ENCODE measurements at places on chromosomes 6 and 20.

DNA sequence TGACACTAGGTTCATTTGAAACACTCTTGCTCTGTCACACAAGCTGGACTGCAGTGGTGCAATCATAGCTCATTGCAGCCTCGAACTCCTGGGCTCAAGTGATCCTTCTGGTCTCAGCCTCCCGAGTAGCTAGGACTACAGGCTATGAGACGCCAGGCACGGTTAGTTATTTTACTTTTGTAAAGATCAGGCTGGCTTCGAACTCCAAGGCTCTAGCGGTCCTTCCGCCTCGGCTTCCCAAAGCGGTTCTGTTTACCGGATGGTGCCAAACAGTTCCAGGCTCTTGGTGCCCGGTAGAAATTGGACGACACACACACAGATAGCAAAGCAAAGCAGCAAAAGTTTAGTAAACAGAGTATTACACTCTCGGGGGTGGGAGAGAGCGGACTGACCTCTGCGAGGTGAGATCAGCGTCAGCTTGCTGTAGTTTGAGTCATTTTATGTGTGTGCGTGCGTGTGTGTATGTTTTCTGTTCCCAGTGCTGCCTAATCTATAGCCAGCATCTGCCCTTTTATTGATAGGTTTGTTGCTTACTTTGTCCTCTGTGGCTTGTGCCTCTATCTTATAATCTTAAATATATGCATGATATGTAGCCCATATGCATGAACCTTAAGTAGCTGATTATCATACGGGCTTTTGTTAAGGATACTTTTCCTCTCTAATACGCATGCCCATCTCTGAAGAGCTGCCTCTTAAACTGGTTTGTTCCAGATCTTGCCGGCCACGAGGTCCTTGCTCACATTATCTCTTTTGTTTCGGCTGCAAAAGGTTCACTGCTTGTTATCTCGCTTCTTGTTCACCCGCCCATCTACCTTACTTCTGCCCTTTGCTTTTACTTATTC lies 75.2 kb downstream of the OR2B2 start:
- ATAC-seq, result peak; percentile 62

DNA sequence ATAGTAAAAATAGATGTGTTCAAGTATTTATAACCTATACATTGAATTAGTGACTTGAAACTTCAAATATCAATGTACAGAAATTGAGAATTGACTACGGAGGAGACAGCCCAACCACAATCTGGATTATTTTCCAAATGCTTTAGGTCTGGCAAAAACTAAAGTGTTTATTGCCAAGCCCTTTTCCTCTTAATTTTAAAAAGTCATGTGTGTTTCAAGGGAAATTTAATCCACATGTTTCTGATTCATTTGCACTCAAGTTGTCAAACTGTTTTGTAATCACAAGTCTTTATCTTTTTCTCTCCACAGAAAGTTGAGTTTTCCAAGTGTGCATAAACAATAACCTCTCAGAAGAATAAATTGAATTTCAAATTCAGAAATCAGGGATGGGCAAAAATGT lies 350.8 kb upstream of the RSPO3 start:
- no peak for ATAC-seq

GRCh38 chr6:27176523-27177484 lies 70.7 kb upstream of the PRSS16 start:
- peak; percentile 83 for ATAC-seq

DNA sequence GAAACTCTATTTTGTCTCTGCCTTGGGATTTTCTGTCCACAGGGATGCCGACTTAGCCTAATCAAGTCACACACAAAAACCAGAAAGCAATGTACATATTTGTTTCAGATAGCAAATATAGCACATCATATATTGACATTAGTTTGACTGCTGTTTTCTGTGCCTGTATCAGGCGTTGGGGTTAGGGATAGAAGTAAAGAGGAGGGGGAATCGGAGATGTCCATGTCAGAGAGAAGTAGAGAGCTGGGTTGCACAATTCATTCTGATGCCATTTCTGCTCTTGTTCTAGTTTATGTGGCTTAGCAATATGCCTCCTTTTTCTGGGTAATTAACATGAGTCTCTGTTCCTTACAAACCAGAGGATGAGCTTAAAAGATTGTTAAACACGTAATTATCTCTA lies 14.7 kb upstream of the IPCEF1 start:
- no peak for ATAC-seq

GRCh38 chr6:122007339-122007738 lies 392.1 kb upstream of the HSF2 start:
- ATAC-seq, result no peak

DNA sequence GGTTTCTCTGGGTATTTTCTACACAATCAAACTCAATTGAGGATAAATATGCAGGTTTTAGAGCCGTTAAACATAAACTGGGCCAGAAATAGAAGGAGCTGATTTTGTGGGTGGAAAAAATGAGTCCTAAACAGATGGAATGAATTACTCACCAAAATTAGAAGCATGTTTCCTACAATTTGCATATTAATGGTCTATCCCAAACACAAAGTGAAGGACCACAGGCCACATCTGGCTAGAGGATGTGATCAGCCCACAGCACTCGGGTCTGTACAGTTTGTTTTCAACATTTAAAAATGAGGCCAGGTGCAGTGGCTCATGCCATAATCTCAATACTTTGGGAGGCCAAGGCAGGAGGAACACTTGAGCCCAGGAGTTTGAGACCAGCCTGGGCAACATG lies 296.3 kb downstream of the PREX1 start:
- ATAC-seq, result no peak

GRCh38 chr20:32432277-32432676 lies 74.1 kb downstream of the ASXL1 start:
- ATAC-seq, result no peak

DNA sequence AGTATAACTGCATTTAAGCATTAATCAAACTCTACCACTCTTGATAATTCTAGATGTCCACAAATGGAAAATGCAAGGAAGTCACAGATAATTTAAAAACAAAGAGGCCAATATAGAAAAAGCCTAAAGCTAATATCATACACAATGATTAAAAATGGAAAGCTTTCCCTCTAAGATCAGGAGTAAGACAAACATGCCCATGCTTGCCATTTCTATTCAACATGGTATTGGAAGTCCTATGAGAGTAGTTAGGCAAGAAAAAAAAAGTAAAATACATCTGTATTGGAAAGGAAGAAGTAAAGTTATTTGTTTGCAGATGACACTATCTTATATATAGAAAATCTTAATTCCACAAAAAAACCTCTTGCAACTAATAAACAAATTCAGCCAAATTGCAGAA lies 164.6 kb upstream of the FERMT1 start:
- ATAC-seq, result no peak

GRCh38 chr20:24828992-24829648 lies 119.9 kb upstream of the CST7 start:
- no peak for ATAC-seq

DNA sequence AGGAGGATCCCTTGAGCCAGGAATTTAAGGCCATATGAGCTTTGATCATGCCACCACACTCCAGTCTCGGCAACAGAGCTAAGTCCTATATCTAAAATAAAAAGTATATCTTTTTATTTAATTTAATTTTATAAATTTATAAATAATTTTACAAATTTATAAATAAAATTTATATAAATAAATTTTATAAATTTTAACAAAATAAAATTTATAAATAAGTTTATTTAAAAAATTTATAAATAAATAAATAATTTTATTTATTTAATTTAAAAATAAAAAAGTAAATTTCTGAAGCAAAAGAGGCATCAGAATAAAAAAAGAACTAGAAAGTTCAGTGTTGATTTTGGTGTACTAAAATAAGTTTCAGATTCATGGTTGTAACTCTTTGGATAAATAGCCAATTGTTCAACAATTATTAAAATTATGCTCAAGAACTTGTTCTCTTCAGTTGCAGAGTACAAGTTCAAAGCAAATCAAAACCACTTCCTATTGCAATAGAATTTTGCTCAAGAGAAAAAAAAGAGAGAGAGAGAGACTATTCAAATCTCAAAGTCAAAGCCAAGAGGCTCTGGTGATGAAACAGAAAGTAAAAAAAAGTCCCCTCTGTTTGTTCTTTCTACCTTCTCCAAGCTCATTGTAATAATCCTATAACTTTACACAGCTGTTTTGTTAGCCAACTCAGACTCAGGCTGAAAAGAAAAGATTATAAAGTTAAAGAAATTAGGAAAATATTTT lies 547.5 kb upstream of the ADGRB3 start:
- no peak for ATAC-seq

DNA sequence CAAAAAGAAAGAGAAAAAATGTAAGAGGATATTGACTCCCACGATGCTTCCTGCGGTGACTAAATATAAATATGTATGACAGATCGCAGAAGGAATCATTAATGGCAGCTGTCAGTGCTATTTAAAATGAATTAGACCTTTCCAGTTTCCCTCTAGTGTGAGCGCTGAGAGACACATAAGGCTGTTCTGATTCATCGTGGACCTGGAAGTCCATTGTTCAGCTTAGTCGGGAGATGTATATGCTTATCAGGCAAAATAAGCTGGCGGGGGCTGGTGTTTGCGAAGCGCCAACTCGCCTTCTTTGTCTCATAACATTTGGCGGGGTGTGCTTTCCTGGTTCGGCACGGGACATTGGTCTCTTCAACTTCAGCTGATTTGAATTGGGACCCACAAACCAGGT lies 95.4 kb downstream of the CDH4 start:
- no peak for ATAC-seq

DNA sequence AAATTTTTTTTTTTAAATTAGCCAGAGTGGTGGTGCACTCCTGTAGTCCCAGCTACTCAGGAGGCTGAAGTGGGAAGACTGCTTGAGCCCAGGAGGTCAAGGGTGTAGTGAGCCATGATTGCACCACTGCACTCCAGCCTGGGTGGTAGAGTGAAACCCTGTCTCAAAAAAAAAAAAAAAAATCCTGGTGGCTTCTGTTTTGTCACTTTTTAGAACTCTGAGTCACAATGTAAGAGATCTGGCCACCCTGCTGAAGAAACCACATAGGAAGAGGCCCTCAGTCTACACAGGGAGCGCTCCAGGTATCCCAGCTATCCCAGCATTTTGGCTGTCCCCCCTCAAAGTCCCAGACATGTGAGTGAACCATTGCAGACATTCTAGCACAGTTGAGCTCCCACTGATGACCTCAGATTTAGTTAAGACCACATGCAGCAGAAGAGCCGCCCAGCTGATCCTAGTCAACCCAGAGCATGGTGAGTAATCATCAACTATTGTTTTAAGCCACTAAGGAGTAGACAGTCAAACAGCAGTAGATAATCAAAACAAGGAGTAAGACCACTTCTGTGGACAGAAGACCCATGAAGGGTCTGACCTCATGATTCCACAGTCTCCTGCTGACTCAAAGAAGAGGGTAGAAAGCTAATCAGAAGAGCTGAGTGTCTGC lies 12.7 kb upstream of the ARFGEF2 start:
- no peak for ATAC-seq

GRCh38 chr6:51568771-51569170 lies 518.6 kb downstream of the PKHD1 start:
- peak; percentile 54 for ATAC-seq

DNA sequence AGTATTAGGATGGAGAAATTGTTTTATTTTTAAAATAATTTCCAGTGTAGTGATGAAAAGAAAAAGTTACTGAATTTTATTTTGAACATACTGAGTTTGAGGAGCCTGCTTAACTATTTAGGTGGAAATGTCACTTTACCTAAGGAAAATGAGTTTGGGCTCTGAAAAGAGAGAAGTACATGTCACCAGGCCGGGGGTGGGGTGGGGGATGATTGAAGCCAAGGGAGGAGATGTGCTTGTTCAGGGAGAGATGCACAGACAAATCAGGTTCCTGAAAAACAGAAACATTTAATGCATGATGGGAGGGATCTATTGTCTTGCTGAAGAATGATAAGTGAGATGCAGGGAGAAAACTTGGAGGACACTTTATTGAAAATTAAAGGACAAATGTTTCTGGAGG lies 71.3 kb downstream of the PLCB1 start:
- ATAC-seq, result no peak

- no peak for ATAC-seq
Observed at GRCh38 chr6:9492790-9493189, 922.1 kb downstream of the TFAP2A start.

DNA sequence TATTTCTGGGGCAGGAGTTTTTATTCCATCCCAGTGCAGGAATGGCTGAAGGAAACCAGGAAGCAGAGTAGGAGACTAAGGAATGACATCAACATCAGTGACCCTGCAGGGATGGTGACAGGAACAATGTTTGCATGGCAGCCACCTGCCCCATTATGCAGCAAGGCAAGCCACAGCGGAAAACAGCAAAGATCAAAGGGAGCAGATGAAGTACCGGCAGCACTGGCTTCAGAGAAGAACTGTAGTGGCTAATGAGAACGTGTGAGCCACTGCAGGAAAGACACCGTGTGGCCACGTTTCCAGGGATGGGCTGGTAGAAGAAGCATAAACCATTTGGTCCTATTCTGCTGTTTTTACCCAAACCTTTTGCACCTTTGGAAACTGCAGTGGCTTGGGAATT lies 52.9 kb upstream of the TAB2 start:
- no peak for ATAC-seq

GRCh38 chr6:104604685-104605084 lies 255.0 kb downstream of the HACE1 start:
- ATAC-seq, result no peak

- ATAC-seq, result no peak
Observed at GRCh38 chr6:71395731-71396409, 107.3 kb downstream of the OGFRL1 start.

DNA sequence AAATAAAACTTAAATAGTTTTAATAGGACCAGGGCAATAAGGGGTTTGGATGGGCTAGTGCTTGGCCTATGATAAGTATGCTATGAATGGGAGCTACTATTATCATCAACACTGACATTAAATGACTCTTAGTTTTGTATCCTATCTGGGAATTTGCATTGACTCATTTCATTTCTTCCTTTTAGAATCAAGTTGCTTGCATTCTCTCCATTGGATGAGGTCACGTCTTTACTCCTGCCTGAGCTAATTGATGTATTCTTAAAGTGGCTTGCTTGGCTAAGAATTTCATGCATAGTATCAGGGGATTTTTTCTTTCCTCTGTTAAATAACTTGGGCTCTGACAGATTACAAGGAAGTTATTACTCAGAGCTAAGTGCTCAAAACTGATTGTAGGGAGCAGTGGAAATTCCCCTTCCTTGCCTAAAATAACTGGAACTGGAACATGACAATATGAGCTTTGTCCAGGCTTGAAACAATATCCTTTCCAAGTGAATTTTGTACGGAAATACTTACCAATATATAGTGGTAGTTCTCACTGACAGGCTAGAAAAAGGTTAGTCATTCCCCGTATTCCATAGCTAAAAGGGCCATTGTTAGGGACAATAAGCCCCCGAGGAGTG lies 169.9 kb downstream of the BCAS1 start:
- peak; percentile 41 for ATAC-seq

- ATAC-seq, result no peak
Observed at GRCh38 chr20:44396369-44397130, 41.1 kb downstream of the HNF4A start.
